ENCODE measurements at places on chromosomes 2 and 18.

DNA sequence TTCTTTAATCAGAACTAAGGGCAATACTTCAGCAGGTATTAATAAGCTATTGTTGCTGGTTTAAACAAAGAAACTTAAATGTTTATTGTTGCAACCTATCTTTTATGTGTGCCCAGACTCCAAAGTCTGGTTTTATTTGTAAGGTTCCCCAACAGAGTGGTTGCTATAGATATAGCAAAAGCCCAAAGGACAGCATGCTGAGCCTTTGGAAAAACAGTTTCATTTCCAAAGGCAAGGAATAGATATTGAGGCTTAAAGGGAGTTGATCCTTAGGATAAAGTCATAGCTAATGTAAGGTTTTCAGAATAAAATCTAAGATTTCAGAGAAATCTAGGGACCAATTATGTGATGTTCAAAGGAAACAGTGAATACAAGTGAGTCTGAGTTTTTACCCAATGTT lies 413.2 kb upstream of the SLC14A2 start:
- DNase-seq = no peak

GRCh38 chr2:183564726-183565125 lies 440.5 kb downstream of the NUP35 start:
- DNase-seq = no peak

GRCh38 chr2:39120521-39120770 lies 405 bp downstream of the SOS1 start:
- no peak for DNase-seq

GRCh38 chr2:236256366-236256985 lies 7.7 kb downstream of the ASB18 start:
- no peak for DNase-seq

- no peak for DNase-seq
Observed at GRCh38 chr2:239322416-239323086, 78.3 kb downstream of the HDAC4 start.

DNA sequence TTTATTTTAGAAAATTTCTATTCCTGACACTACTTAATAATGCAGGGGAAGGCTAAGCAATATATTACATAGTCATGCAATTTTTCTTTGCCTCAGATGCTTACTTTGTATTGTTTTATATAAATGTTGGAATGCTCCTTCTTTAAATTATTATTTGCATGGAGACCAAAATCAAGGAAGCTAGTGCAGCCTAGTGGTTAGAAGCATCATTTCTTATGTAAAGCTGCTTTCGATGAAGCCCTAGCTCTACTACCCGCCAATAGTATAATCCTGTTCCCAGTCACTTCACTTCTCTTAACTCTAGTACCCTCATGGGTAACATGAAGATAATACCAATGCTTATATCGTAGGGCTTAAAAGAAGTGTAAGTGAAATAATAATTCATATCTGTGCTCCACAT lies 198.9 kb downstream of the LRATD1 start:
- DNase-seq = no peak

DNA sequence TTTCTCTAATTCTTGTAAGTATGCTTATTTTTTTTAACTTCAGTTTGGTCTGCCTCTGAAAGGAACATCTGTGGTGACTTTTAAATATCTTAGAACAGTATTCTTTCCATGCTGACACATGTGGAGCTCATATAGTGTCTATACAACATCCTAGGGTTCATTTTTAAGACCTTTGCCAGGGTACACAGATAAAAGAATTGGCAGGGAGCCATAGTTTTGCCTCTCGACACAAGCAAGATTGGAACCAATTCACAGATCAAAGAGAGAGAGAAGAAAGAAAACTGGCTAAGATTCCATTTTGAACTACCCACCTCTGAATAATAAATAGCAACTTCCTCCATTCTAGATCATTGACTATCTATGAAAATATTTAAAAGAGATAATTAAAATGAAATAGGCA lies 142.7 kb upstream of the ST6GAL2 start:
- no peak for DNase-seq

DNA sequence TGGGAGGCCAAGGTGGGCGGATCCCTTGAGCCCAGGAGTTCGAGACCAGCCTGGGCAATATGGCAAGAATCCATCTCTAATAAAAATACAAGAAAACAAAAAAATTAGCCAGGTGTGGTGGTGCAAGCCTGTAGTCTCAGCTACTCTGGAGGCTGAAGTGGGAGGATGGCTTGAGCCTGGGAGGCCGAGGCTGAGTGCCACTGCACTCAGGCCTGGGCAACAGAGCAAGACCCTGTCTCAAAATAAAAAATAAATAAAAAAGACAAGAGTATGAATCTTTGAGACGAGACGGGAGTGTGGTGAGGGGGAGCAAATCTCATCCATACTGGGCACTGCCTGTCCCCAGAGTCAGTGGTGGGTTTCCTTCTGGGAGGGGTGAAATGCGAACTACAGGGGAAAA lies 12.2 kb downstream of the GPR17 start:
- DNase-seq = no peak

DNA sequence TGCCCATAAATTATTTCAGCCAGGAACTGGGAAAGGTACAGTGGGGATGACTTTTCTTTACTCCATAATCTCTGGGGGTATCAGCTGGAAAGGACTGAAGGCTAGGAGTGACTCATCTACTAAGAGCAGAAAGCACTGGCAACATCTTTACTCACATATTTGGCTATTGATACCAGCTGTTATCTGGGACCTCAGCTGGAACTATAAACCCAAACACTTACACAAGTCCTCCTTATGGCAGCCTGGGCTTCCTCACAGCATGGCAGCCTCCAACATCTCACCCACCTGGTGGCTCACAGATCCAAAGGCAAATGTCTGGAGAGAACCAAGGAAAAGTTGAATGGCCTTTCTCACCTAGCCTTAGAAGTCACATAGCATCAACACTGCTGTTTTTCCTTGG lies 379.0 kb upstream of the RND3 start:
- DNase-seq = no peak

GRCh38 chr2:101863534-101863933 lies 128.2 kb upstream of the IL1R2 start:
- no peak for DNase-seq

GRCh38 chr2:149442346-149442745 lies 112.0 kb downstream of the LYPD6 start:
- DNase-seq = no peak

GRCh38 chr18:67590571-67591141 lies 74.1 kb upstream of the DSEL start:
- DNase-seq = no peak

GRCh38 chr18:8443505-8443904 lies 165.7 kb upstream of the RAB12 start:
- no peak for DNase-seq

GRCh38 chr18:63266888-63267790 lies 52.4 kb downstream of the BCL2 start:
- DNase-seq = no peak

- DNase-seq = no peak
Observed at GRCh38 chr2:37827911-37828511, 97.1 kb upstream of the RMDN2 start.

- no peak for DNase-seq
Observed at GRCh38 chr2:152445791-152446201, 110.8 kb downstream of the FMNL2 start.

GRCh38 chr2:105187531-105187930 lies 54.0 kb upstream of the GPR45 start:
- no peak for DNase-seq

Data from stimulated activated CD8-positive, alpha-beta memory T cell treated with anti-CD3 and anti-CD28 coated beads, Interleukin-12 subunit alpha, Interleukin-12 subunit beta, amount 100 ng/mL, for 4 hours (primary cell).